ENCODE measurements at places on chromosomes 2 and 18. TPM values are rescaled to one million over a fixed set of nuclear protein-coding genes. Genes with fewer than 3 reads are reported as not detected.

CD302 gene
- 0.61 TPM for total RNA-seq

PAIP2B gene
- total RNA-seq, result 1.9 TPM

NFATC1 gene
- 73.8 TPM for total RNA-seq

NCK2 gene
- 58.5 TPM for total RNA-seq

ZNF2 gene
- 5.0 TPM for total RNA-seq

AQP12B gene
- total RNA-seq, result not detected

PLEK gene
- total RNA-seq, result 19.9 TPM

CLEC4F gene
- not detected for total RNA-seq

MC4R gene
- not detected for total RNA-seq

CYBRD1 gene
- 0.90 TPM for total RNA-seq

G6PC2 gene
- total RNA-seq, result not detected

PSMA8 gene
- total RNA-seq, result 1.6 TPM

C2orf92 gene
- 6.7 TPM for total RNA-seq

MPP4 gene
- not detected for total RNA-seq

SNORC gene
- total RNA-seq, result 0.70 TPM

COLEC11 gene
- 0.38 TPM for total RNA-seq

LHCGR gene
- not detected for total RNA-seq

NOL4 gene
- not detected for total RNA-seq

IL36G gene
- not detected for total RNA-seq

C2orf68 gene
- 27.0 TPM for total RNA-seq

UGT1A6 gene
- total RNA-seq, result not detected

HS1BP3 gene
- 7.9 TPM for total RNA-seq

ACVR1C gene
- 0.38 TPM for total RNA-seq

C2orf66 gene
- not detected for total RNA-seq

DHRS9 gene
- total RNA-seq, result not detected

CACNB4 gene
- 0.10 TPM for total RNA-seq

SERTAD2 gene
- 22.7 TPM for total RNA-seq

SCN9A gene
- total RNA-seq, result not detected

ANTXR1 gene
- total RNA-seq, result 0.30 TPM

SERPINB8 gene
- total RNA-seq, result 16.8 TPM

LYPD6 gene
- total RNA-seq, result not detected

CPO gene
- total RNA-seq, result not detected

RPE gene
- total RNA-seq, result 59.3 TPM

NEURL3 gene
- 0.13 TPM for total RNA-seq

COL4A3 gene
- not detected for total RNA-seq

XIRP2 gene
- not detected for total RNA-seq

All from activated CD8-positive, alpha-beta memory T cell treated with anti-CD3 and anti-CD28 coated beads for 36 hours (primary cell).